Stimulated activated CD4-positive, alpha-beta T cell treated with anti-CD3 and anti-CD28 coated beads, Interleukin-4, amount 100 ng/mL, for 4 hours (primary cell): ENCODE measurements at places on chromosomes 6 and 20.

DNA sequence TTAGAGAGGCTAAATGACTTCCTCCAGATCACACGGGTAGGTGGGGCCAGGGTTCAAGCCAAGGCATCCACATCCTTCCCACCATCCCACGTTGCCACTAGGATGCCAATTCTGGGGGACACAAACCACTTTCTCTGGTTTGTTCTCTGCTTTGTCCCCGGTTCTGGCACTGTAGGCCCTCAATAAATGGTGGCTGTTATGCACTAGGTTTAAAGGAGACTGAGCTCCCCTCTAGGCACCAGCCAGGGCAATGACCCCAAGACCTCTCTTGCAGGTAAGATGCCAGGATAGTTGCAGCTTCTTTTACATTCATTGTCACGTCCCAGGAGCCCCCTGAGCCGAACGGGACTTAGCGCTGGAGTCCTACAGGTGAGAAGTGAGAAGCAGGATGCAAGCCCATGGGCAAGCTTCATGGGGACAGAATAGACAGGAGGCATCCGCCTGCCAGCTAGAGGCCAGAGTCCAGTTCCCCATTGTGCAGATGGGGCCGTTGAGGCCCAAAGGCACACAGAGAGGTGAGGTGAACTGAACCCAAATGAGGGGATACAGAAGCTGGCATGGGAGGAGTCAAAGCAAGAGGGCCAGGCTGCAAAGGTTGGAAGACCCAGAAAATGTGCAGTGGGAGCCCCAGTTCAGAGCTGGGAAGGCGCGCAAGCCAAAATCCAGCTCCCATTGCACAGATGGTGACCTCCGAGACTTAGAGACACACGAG is 677 bp downstream of the PXMP4 start:
- DNase-seq = no peak

DNA sequence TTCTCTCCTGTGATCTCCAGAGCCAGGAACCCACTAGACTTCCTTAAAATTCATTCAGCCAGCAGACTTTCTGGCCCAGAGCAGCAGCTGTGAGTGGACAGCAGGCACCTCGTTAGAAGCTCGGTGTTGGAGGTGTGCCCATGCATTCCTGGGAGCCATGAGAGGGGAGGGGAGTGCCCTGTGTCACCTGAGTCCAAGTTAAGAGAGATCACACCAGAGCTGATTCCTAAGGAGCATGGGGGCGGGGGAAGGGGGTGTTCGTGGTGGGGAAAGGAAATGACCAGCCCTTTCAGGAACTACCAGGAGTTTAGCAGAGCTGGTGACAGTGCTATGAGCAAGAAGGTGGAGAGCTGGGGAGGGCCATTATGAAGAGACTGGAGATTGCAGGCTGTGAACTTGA is 46.9 kb downstream of the GFRA4 start:
- DNase-seq = no peak

DNA sequence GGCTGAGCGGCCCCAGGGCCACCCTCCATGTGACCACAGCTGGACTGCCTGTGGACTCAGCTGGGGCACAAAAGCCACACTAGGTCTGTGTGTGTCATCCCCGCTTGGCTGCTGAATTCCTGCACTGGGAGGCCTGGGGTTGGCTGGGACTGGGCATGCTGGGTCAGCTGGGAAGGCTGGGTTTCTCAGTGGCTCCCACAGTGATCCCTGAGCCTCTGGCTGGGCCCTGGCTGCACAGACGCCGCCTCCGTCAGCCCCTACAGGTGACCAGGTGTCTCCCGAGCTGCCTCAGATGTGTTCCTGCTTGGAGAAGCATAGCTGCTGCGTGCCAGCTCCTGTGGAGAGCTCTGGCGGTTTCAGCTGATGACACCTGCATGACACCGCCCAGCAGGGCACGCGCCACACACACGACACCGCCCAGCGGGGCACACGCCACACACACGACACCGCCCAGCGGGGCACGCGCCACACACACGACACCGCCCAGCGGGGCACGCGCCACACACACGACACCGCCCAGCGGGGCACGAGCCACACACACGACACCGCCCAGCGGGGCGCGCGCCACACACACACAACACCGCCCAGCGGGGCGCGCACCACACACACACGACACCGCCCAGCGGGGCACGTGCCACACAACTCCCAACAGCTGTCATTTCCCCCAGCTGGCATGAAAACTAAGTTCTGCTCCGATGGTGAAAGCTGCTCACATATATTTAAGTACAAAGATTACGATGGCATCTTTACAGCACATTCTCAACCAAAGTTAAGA is 88.8 kb downstream of the TAF4 start:
- no peak for DNase-seq

GRCh38 chr6:44556046-44556445 is 168.5 kb downstream of the CDC5L start:
- no peak for DNase-seq

DNA sequence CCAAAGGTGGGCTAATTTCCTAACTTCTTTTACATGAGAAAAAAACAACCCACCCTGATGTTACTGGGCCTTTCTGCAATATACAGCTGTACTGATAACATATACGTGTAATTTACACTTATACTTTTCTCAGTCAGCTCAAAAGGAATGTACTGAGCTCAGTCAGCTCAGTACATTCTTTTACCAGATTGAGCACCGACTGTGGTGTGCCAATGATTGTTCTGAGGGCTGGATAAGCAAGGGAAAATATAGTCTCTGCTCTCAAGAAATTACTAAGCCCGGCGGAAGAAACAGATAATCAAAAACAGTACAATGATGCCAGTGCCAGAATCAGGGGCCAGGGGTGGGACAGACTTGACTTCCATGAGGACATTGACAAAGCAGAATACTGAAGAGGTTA is 10.0 kb upstream of the BLOC1S5 start:
- DNase-seq = no peak

DNA sequence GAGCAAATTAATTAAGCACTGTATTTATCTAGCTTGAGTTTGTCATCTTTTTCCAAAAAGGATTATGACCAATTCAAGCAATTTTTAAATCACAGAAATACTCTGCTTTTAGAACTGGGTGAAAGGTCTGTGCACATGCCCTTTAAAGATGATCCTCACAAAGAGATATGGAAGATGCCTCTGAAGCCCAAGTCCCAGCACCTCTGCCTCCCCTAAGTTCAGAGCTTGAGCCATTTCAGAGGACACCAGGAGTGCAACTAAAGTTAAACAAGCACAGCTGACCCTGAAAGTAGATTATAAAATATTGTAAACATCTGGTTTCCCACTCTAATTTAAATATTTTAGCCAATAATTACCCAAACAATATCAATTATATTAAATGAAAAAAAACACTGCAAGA is 139.5 kb upstream of the BEND6 start:
- no peak for DNase-seq

DNA sequence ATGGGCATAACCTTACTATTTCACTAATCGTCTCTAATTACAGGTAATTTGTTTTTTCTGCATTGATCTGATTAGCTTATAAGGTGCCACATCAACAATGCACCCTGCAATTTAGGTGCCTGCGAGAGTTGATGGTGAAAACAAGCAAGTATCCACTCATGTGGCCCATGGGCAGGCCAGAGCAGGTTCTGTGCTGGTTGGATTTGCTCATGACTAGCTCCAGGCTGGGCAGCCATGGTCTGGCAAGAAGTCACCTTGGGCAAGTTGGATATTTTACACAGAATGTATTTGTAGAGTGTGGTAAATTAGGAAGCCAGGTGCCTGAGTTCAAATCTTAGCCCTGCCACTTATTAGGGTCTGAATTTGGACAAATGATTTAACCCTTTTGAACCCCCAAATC is 25.3 kb downstream of the RAB44 start:
- DNase-seq = no peak

GRCh38 chr6:148898376-148899014 is 151.7 kb downstream of the UST start:
- DNase-seq = no peak

- no peak for DNase-seq
Observed at GRCh38 chr20:32514760-32515159, 70.4 kb downstream of the NOL4L start.

- no peak for DNase-seq
Observed at GRCh38 chr20:56178219-56178618, 70.3 kb upstream of the MC3R start.

DNA sequence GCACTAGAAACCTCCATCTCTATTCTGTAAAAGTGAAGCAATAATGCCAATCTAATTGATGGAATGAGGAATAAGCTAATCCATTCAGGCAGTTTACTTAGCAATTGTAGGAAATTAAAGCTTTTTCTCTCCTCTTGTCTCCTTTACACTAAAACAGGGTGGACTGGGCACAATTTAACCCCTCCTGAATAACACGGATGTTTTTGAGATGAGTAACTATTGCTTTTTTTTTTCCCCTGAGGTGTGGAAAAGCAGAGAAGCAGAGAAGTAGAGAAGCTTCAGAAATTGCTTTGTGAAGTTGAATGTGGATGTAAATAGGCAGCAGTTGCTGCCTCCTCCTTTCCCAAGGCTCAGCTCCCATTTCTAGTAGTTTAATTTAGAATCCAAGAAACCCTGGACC is 40.0 kb upstream of the GCNT2 start:
- no peak for DNase-seq

DNA sequence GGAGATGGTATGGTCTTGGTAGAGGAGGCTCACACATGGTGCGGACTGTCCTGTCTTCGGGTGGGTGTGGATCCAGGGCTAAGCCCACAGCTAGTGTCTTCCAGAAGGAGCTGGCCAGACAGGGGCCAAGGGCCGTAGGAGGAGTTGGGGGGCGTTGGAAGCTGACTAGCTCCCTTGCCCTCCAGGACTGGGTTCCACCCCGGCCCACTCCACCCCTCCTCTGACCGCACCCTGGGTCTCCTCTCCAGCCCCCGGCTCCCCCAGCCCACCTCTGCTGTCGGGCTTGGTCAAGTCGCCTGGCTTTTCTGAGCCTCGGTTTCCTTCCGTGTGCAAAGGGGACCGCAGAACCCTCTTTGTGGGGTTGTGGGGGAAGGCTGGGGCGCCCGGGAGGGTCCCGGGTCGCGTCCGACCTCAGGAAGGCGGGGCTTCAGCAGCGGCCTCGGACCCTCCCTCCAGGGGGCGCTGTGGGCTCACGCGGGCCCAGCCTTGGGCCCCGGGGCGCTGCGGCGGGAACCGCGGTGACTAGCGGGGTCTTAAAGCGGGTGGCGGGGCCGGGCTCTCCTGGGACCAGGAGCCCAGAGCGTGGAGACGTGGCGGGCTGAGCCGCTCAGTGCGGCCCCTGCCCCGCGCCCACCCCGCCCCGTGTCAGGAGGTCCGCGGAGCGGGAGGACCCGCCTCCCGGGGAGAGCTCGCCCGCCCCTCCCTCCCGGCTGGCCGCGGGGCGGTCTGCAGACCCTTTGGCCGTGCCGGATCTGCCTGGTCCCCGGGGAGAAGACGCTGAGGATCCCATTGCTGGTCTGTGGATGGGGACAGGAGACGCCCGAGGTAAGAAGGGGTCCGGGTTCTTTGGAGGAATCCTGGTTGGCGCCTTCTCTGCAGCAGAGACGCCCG is 5.4 kb downstream of the NPBWR2 start:
- DNase-seq = peak; percentile 48

GRCh38 chr20:35306931-35307517 is 14.8 kb upstream of the FAM83C start:
- DNase-seq = no peak

GRCh38 chr20:49646126-49646525 is 67.6 kb downstream of the B4GALT5 start:
- no peak for DNase-seq

GRCh38 chr6:169231790-169232506 is 21.7 kb downstream of the THBS2 start:
- DNase-seq = no peak

DNA sequence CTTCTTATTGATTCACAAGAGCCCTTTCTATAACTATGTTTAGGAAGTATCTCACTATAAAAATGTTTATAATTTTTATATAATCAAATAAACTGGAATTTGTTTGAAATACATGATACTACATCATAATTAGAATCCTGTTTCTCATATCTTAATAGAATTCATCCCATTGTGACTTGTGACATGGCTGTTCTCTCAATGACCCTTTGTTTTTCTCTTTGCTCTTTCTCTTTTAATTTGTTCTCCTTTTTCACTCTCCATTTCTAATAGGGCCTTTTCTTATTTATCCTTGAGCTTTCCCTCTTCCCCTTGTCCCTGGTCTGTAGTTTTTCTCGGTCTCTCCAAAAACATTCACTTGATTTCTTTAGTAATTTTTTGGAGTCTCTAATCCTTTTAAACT is 111.3 kb downstream of the ADGRB3 start:
- DNase-seq = no peak

- no peak for DNase-seq
Observed at GRCh38 chr6:103184776-103185175, 1674.9 kb downstream of the HACE1 start.

DNA sequence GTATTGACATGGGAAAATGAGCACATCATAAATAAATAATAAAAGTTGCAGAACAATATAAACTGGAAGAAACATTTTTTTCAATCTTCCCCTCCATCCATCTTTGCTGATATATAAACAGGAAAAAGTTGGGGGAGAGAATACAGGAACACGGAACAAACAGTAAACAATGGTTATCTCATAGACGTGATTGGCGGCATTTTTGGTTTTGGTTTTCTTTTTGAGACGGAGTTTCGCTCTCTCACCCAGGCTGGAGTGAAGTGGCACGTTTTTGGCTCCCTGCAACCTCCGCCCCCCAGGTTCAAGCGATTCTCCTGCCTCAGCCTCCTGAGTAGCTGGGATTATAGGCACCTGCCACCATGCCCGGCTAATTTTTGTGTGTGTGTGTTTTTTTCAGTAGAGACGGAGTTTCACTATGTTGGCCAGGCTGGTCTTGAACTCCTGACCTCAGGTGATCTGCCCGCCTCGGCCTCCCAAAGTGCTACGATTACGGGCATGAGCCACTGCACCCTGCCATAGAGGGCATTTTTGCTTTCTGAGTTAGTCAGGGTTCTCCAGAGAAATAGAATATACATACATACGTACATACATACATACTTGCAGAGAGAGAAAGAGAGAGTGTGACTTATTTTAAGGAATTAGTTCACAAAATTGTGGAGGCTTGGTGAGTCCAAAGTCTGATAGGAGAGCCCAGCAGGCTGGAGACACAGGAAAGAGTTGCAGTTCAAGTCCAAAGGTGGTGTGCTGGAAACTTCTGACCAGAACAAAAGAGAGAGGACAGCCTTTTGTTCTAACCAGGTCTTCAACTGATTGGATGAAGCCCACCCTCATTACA is 22.6 kb downstream of the GNL1 start:
- no peak for DNase-seq

GRCh38 chr20:1987826-1988225 is 6.0 kb downstream of the PDYN start:
- no peak for DNase-seq

DNA sequence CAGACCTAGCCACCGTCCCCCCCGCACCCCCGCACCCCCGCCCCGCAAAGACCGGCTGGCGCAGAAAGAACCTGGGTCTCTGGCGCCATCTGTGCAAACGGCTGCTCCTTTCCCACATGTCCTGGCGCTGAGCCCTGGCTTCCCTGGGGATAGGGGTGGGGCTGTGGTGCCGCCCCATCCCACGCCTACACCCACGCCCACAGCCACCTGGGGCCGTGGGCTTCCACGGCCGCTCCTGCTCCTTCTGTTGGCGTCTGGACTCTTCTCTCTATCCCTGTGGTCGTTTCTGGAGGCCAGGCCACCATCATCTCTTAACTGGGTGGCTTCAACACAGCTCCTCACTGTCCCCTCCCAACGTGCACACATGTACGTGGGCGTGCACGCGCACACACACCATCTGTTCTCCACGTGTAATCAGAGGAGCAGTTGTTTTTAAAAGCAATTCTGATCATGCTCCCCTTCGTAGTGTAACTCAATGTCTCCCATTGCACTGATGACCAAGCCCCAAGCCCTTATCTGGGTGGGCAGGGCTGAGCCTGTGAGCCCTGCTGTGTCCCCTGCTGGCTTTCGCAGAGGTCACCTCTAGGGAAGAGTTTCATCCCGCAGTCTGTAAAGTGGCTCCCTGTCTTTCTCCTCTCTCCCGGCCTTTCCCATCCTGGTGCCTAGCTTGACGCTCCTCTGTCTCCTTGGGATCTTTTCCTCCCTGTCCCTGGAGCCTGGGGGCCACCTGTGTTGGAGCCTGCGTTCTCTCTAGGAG is 31.9 kb upstream of the FAM83D start:
- no peak for DNase-seq
